ENCODE measurements at places on chromosomes 7 and 10. TPM values are rescaled to one million over a fixed set of nuclear protein-coding genes. Genes with fewer than 3 reads are reported as not detected.

The NPY4R gene
- not detected for total RNA-seq

The SPDYE6 gene
- not detected for total RNA-seq

The ITIH5 gene
- not detected for total RNA-seq

- no peak overlapping the region for H3K27ac ChIP-seq
- H3K27me3 ChIP-seq = peaks cover 12% of the 10 kb centered on the region
- no peaks in the 10 kb centered on the region for H3K4me1 ChIP-seq
- no peak overlapping the region for H3K4me3 ChIP-seq
- no peaks in the 10 kb centered on the region for H3K36me3 ChIP-seq
Observed at GRCh38 chr10:98649170-98649569, 202.4 kb upstream of the HPS1 start.
